ENCODE measurements at places on chromosomes 13 and 19. TPM values are rescaled to one million over a fixed set of nuclear protein-coding genes. Genes with fewer than 3 reads are reported as not detected.

GRCh38 chr19:49553451-49554271 lies 25.9 kb downstream of the RCN3 start:
- DNase-seq: no peak

The EPS8L1 gene
- 12.9 TPM for polyA plus RNA-seq

DNA sequence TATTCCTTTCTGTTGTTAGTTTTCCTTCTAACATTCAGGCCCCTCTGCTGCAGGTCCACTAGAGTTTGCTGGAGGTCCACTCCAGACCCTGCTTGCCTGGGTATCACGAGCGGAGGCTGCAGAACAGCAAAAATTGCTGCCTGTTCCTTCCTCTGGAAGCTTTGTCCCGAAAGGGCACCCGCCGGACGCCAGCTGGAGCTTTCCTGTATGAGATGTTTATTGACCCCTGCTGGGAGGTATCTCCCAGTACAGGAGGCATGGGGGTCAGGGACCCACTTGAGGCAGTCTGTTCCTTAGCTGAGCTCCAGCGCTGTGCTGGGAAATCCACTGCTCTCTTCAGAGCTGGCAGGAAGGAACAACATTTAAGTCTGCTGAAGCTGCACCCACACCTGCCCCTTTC lies 259.1 kb downstream of the SLC7A1 start:
- DNase-seq: no peak

DNA sequence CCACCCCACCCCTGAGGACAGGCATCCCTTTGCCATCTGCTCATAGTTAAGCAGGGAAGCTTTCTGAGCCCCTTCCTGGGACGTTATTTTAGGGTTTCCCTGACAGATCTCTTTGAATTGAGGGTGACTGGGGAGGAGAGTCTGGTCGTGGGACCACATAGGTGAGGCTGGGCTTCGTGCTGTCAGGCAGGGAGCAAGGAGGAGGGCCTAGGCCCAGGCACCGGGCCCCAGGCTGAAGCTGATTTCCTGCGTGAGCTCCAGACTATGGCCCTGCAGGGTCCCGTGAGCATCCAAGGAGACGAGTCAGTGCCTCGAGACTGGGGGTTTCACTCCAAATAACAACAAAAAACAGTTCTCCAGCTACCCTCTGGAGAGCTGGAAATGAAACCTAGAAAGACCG lies 60.4 kb downstream of the MYO9B start:
- DNase-seq: no peak

- DNase-seq: no peak
These were observed 3.1 kb downstream of the ATG4D start for GRCh38 chr19:10546817-10547216.

The CABP5 gene
- not detected for polyA plus RNA-seq

DNA sequence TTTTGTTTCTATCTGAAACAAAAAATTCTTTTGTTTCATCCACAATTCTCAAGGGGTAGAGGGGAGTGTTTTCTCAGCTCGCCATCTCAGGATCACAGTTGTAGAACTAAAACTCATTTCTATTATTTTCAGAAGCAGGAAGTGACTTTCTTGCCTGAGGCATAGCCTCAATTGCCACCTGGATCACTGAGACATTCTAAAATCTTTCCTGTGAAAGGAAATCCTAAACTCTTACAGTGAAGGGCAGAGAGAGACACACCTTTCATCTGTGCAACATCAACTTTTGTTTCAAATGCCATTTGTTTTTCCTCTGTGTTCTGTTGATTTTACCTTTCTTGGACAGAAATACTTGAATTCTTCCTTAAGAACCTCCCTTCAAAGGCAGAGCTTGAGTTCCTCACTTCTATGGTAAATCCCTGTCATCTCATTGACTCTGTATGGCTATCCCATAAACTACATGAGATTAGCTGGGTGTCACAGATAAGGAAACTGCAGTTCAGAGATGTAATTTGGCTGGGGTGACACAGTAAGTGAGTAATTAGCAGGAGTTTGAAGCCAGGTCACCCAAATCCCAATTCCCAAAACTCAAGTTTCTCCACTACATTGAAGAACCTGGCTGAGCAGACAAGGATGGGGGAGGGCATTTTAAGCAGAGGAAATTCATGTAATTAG lies 224.4 kb upstream of the HTR2A start:
- DNase-seq: no peak

DNA sequence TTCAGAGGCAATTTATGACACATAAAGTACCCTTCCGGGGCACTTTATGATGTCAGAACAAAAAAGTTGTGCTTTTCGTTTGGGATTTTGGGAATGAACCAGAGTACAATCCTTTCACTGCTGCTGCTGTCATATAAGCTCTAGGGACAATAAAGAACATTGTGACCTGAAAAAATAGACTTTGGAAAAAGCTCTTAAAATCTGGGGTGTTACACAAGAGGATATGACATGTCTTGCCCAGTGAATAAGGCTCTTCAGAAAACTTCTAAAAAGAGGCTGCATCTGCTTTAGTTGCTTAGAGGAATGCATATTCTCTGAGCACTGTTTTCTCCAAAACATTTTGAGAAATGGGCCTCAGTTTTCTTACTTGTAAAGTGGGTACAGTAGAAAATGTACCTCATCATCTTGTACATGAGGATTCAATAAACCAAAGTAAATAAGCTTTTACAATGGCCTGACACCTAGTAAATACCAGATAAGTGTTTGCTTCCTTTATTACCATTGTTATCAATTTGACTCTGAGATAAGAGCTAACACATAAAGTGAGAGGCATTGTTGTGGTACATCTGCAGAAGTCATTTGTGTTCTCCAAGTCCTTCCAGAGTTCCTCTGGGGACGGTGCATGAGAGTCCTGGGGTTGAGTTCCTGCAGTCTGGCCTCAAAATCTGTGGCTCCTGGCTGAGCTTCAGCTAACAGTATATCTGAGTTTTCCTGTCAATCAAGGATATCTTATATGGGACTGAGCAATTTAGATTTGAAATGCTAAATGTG lies 67.4 kb upstream of the EDNRB start:
- no peak for DNase-seq

The VN1R4 gene
- polyA plus RNA-seq: not detected

GRCh38 chr19:13538601-13539253 lies 32.4 kb upstream of the CACNA1A start:
- no peak for DNase-seq

DNA sequence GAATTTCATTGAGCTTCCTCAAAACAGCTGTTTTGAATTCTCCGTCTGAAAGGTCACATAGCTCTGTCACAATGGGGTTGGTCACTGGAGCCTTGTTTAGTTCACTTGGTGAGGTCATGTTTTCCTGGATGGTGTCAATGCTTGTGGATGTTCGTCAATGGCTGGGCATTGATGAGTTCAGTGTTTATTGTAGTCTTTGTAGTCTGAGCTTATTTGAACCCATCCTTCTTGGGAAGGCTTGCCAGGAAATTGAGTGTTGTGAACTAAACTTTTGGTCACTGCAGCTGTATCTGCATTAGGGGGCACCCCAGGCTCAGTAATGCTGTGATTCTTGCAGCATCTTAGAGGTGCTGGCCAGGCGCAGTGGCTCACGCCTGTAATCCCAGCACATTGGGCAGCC lies 22.0 kb downstream of the BLOC1S3 start:
- DNase-seq: no peak

DNA sequence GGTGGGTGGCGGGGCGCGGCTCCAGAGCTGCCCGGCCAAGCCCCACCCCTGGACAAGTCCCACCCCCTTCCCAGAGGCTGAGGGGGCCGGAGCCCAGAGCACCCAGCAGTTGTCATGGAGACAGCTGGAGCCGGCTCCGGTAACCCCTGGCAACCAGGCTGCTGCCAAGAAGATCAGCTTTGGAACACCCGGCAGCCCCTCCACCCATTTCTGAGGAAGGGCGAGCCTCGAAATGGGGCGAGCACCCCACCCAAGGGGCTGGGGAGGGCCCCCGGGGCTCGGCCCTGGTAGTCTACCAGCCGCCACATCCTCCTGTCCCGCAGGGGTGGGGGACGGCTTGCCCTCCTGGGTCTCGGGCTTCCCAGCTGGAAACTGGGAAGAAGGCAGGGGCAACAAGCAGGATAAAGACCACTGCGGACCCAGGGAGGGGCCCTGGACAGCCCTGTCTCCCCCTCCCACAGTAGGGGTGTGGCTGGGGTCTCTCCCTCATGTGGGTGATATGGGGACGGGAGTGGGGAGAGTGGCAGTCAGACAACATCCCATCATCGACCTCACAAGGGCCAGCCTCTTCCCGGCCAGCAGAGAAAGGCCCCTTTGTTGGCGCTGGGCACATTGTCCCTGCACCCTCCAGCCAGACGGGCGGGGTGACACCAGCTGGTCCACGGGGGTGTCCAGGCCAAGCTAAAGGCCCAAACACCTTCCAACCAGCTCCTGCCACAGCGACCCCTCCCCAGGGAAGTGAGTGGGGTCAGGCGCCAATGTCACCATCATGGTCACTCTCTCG lies 1.5 kb downstream of the CERS1 start:
- DNase-seq: peak; percentile 97

DNA sequence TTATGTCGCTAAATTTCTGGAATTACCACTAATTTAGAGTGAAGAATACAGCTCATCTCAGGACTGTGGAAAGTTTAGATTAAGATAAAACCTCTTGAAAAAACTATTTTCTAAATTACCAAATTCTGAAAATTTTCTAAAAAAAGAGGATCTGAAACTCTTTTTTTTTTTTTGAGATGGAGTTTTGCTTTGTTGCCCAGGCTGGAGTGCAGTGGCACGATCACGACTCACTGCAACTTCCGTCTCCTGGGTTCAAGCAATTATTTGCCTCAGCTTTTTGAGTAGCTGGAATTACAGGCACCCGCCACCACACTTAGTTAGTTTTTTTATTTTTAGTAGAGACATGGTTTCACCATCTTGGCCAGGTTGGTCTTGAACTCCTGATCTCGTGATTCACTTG lies 16.6 kb upstream of the ZNF253 start:
- DNase-seq: no peak

GRCh38 chr19:9658769-9659168 lies 16.1 kb downstream of the ZNF562 start:
- DNase-seq: no peak

DNA sequence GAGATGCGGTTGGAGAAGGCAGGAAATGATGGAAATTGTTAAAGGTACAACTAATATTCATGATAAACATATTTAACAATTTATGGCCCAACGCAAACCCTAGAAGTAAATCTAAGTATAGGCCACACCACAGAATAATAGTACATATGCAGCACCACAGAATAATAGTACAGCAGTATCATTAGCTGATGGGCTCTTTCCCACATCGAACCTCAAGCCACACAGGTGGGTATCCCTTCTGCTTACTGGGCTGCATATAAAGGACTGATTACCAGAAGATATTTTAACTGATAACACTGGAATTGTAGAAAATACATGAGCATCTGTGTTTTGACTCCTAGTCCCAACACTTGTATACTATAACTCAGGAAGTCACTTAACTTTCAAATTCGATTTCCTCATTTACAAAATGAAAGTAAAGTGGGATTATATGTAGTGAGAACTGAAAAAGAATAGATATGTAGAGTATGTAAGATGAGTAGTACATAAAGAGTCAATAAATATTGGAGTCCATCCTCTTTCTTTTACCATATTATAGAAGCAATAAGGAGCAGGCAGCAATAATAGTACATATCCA lies 91.5 kb downstream of the TSC22D1 start:
- no peak for DNase-seq

GRCh38 chr13:29020314-29020713 lies 200.2 kb downstream of the MTUS2 start:
- no peak for DNase-seq

DNA sequence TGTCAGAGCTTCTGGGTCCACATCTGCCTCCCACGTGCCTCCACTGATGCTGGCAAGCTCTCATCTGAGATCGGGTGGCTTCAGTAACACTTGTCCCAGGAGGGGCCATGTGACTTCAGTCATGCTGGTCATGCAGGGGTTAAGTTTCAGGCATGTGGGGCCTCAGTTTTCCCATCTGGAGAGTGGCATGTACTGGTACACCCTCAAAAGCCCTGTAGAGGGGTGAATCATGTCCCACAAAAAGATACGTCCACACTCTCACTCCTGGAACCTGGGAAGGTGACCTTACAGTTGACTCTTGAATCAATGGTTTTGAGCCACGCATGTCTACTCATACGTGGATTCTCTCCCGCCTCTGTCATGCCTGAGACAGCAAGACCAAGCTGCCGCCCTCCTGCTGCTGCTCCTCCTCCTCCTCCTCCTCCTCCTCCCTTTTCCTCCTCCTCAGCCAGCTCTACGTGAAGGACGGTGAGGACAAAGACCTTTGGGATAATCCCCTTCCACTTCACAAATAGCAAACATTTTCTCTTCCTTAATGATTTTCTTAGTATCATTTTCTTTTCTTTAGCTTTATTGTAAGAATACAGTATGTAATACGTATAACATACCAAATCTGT lies 53.7 kb downstream of the COMP start:
- DNase-seq: no peak

The ZNF763 gene
- polyA plus RNA-seq: 0.72 TPM

The GIPR gene
- polyA plus RNA-seq: 1.4 TPM

DNA sequence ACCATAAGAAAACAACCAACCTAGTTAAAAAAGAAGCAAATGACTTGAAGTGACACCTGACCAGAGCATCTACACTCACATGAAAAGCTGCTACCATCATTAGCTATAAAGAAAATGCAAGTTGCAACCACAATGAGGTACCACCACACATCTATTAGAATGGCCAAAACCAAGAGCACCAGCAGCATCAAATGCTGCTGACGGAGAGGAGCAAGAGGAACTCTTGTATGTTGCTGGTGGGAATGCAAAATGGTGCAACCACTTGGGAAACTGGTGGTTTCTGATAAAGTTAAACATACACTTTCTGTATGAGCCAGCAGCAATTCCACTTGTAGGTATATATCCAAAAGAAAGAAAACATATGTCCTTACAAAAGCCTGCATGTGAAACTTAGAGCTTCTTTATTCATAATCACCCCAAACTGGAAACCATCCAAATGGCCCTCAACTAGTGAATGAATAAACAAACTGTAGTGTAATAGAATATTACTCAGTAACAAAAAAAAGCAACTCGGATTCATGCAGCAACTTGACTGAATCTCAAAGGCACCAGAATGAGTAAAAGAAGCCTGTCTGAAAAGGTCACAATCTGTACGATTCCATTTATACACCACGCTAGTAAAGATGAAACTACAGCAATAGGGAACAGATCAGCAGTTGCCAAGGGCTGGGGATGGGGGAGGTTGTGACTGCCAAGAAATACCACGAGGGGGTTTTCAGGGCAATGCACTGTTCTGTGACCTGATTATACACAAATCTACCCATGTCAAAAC lies 60.9 kb upstream of the RANBP3 start:
- no peak for DNase-seq

- DNase-seq: no peak
These were observed 501.0 kb downstream of the FOXO1 start for GRCh38 chr13:40165316-40165932.
